ENCODE measurements at places on chromosomes 1 and 21.
A peak's percentile ranks its signal among the peaks of the same experiment; 100 is the strongest.

DNA sequence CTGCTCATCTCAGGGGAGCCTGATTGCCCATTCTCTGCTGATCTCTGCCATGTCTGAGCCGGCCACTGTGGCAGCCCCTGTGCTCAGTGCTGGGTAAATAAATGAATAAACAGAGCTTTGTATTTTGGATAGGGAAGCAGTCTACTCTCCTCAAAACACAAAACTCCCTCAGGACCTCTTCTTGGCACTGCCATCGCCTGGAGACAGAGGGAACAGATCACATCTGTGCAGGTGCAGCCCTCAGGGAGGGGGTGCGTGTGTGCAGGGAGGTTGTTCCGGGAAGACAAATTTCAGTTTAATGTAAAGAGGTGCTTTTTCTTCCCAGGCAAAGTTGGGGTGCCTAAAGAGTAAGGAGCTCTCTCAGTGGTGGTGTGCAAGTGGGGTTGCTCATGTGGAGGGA lies 7.7 kb upstream of the FAM167B start:
- peak; percentile 21 for DNase-seq

DNA sequence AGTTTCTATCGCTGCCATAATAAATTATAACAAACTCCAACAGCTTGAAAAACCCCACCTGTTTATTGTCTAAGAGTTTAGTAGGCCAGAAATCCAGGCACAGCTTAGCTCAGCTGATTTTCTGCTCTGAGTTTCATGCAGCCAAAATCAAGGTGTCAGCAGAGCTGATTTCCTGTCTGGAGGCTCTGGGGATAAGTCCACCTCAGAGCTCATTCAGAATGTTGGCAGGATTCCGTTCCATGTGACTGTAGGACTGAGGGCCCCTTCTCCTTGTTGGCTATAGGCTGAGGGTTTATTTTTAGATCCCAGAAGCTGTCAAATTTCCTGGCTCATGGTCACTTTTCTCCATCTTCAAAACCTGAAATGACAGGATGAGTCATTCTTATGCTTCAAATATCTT lies 91.6 kb upstream of the CHODL start:
- no peak for DNase-seq

GRCh38 chr1:184002071-184002470 lies 35.5 kb downstream of the COLGALT2 start:
- peak; percentile 56 for DNase-seq

DNA sequence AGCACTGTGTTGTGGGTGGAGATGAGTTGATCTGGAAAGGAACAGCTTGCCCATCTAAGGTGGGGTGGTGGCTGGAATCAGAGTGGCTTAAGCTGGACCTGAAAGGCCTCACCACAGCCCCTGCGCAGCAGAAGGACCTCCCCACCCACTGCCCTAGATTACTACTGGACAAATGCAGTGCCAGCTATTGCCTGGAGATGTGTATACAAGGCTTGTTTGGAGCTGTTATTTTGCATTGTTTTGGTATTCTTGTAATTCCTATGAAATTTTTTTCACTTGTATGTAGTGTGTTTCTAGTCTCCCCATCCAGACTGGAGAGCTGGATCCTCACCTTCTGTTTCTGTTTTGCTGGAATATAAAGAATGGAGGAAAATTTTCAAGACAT lies 1.3 kb upstream of the SLC30A1 start:
- no peak for DNase-seq

DNA sequence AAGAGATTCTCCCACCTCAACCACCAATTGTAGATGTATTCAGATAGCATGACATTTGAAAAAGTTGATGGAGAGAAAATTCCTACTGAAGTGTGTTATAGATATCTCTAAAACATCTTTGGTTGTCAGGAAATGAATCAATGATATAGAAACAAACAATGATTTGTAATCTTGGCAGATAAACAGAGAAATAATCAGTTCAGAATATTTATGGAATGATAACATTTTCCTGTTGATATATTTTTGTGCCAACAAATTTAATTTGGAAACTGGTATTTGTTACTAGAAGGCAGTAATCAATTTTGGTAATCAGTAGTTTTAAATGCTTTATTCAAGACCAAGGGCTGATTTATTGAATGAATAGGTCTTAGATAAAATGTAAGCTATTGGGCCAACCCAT lies 695.6 kb downstream of the USP25 start:
- no peak for DNase-seq

DNA sequence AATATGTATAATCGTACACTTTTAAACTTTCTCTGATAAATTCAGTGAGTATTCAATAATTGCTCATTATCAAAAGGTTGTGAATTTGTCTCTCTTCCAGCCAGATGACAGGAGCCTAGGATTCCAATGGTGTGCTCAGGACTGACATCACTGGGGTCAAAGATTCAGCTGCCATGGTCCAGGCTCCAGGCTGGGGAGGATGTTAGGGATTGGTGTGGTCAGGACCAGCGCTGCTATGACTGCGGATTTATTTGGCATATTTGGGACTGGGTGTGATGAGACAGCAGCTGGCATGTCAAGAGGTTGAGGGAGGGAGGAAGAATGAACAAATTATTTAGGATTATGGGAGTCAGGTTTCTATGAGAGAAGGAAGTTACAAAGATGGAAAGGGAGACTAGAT lies 48.2 kb upstream of the ABCA4 start:
- DNase-seq, result no peak

- no peak for DNase-seq
Measured at GRCh38 chr1:206470692-206471414, 577 bp downstream of the IKBKE start.

- DNase-seq, result no peak
Measured at GRCh38 chr1:229326601-229327000, 16.2 kb downstream of the CCSAP start.

DNA sequence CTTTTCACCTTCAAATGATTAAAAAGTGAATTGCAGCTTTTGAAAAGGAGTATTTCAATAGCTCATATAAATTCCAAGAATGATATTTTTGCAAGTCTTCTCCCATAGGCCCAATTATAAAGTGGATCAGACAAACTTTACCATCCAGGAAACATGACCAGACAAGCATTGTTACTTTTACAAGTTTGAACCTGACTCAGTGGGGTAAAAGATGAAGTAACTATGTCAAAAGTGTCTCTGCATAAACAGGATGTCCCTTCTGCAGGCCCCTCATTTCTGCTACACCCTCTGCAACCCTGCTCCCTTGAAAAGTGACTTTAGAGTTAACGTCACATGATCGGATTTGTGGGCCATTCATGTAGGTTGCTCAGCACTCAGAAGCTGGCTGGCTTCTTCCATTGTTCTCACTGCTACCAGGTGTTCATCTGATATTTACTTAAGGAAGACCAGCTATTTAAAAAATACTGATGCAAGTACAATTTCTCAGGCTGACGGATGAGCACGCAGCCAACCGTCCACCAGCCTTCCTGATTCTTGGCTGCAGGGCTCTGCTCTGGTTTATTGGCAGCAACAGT lies 32.3 kb downstream of the URB1 start:
- no peak for DNase-seq

- DNase-seq, result no peak
Measured at GRCh38 chr1:47814612-47815395, 182.4 kb downstream of the TRABD2B start.

GRCh38 chr1:58251430-58252073 lies 295.0 kb downstream of the OMA1 start:
- DNase-seq, result no peak

DNA sequence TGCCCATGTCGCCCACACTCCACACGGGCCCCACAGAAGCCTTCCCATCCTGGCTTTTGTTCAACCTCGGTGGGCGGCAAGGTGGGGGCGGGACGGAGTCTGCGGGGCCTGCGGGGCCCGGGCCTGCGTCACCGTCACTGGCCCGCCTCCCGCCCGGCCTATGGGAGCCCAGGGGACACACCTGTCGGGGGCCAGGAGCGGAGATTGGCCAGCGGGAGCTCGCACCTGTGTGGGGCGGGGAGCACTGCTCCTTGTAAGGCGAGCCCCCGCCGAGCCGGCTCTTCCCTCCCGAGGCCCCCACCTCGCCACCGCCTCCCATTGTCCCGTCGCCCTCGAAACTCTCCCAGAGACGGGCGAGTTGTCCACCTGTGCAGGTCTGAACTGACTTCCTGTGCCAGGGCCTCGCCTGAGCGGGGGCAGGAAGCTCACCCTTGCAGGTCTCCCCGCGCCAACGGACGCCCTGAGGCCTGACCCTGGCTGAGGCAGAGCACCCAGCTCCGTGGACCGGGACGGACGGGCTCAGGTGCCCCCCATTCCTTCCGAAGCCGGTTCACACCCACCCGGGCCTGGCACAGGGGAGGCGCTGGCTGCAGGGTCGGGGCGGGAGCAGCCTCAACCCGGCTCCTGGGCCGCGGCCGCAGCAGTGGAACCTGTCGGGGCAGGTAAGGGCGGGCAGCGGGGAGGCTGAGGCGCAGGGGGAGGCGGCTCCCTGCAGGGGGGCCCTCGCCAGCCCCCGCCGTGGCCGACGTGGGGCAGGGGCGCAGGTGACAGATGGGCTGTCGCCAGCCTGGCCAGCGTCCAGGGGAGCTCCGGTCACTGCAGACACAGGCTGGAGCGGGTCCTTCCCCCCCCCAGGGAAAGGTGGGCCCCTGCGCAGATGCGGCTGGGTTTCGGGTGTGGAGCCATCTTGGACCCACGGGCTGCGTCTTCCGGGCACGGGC lies 10.8 kb upstream of the TTLL10 start:
- DNase-seq, result no peak

DNA sequence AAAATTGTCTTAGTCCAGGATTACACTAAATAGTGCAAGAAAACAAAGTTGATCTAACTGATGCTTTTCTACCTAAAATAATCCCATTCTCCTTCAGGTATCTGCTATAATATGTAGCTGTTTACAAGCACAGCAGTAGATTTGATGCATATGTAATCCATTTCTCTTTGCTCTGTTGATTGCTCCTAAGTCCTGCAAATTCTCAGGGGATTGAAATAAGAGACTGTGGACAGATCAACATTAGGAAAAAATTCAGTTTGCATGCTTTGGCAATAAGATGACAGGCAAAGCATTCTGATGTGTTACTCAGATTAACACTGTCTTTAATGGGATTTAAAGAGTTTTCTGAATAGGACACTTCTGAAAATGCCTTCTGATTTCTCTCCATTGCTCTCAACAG lies 34.7 kb downstream of the RNF11 start:
- no peak for DNase-seq

GRCh38 chr1:68503085-68503484 lies 6.2 kb upstream of the DEPDC1 start:
- no peak for DNase-seq

DNA sequence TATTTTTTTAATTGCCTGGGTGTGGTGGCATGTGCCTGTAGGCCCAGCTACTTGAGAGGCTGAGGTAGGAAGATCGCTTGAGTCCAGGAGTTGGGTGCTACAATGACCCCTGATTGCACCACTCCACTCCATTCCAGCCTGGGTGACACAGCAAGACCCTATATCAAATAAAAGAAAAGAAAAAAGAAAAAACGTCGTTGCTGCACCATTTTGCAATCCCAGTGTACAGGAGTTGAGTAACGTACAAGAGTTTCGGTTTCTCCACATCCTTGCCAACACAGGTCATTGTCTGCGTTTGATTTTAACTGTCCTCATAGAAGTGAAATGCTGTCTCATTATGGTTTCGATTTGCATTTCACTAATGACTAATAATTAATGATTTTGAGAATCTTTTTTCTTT lies 7.9 kb downstream of the ZNF684 start:
- DNase-seq, result no peak

GRCh38 chr1:204929487-204930154 lies 59.0 kb downstream of the NFASC start:
- no peak for DNase-seq

GRCh38 chr1:40264354-40264781 lies 6.3 kb downstream of the ZMPSTE24 start:
- no peak for DNase-seq

GRCh38 chr1:183303901-183304300 lies 114.3 kb downstream of the NMNAT2 start:
- no peak for DNase-seq
